ENCODE measurements at places on chromosomes 4 and X.

GRCh38 chr4:182189103-182189878 lies 53.9 kb upstream of the TENM3 start:
- no peak for DNase-seq

- DNase-seq = no peak
Observed at GRCh38 chr4:109419679-109420078, 13.9 kb upstream of the SEC24B start.

DNA sequence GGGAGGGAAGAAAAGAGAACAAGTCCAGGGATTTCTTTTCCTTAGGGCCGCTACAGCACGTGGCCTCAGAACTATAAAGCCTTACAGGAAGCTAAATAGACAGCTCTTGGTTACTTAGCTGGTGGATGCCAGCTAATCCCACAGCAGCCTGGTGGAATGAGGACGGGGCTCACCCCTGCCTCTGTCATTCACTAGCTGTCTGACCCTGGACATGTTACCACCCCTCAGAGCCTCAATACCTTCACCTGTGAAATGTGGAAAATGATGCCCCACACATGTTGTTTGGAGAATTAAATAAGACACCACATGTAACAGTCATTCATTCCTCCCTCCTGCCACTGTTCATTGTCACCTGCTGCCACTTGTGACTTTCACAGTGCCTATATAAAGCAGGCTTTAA lies 15.7 kb downstream of the CCKAR start:
- no peak for DNase-seq

- DNase-seq = no peak
Observed at GRCh38 chr4:59650861-59651260, 1549.3 kb upstream of the ADGRL3 start.

GRCh38 chr4:168917138-168917779 lies 92.8 kb downstream of the CBR4 start:
- DNase-seq = no peak

GRCh38 chrX:3526731-3527130 lies 180.3 kb upstream of the MXRA5 start:
- no peak for DNase-seq

- DNase-seq = no peak
Observed at GRCh38 chr4:174528226-174528625, 5.9 kb upstream of the HPGD start.

DNA sequence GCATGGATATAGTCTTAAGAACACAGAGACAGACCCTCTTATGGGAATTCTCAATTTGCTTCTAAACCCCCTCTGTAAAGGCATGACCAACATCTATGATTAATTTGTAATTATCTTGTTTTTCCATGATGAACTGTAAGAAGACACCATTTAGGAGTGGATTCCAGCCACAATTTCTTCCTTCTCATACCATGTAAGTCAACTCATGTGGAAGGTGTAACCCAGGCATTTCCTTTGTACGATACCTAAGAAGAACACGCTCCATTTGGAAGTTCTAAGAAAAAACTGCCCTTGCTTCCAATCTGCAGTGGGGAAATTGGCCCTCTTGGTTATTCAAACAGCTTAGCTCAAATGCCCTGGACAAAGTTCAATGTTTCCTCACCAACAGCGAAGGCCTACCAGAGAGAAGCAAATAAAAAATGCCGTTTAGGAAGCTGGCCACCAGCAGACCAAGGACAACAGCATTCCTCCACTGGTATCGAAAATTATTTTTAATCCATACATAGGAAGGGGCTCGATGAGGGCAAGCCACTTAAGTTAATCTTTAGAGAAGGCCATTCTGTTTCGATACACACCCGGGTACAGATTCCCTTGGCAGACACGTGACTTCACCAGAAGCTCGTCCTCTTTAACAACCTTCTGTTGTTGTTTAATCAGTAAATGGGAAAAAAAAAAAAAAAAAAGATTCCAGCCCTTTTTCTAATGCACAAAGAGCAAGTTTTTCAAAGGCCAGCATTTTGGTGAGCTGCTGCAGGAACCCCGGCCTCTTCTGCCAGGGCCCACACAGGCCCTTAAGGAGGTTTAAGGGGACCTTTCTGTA lies 2.6 kb downstream of the DHRSX start:
- no peak for DNase-seq

DNA sequence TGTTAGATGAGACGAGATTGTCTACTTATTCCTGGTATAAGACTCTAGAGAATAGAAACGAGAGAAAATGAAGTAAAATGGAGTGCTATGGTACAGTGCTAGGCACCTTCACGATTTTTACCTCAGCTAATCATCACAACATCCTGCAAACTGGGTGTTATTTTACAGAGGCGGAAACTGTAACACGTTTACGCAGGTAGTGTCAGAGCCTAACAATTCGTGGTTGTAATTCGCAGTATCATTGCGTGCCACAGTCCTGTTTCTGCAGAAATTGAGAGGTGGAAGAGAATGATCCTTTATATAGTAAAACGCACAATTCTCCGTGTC lies 383 bp upstream of the TBC1D19 start:
- DNase-seq = no peak

DNA sequence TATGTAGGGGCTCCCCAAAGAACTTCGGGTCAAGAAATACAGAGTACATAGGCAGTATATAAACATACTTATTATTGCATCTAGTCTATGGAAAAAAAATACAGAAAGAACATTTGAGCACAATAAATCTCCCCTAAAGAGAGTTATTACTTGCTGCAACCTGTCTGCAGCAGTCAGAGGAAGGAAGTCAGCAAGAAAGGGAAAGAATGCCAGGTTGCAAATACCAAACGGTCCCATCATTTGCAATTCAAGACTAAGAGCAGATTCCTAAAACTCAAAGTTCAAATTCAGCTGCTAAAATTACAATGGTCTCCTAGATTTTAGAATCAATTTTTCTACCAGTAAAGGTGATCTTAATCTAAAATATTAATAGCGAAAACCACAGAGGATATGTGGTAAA lies 236.2 kb upstream of the NUDT6 start:
- DNase-seq = no peak

GRCh38 chr4:177204126-177204525 lies 105.5 kb upstream of the NEIL3 start:
- DNase-seq = no peak

DNA sequence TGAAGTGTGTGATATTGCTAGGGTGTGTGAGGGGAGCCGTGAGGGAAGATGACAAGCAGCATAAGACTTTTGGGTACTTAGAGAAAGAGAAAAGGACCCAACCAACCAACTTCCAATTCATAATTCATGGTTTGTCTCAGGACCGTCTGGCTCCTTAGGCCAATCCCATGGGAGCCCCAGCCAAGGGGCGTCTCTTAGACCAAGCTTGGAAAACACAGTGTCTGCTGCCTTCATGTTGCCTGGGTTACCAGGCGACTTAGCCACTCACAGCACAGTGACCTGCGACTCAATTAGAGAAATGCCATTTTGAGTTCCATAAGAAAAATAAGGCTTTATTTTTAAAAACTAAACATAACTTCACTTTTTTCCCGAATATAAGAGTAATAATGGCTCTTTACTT lies 32.7 kb downstream of the BST1 start:
- no peak for DNase-seq

DNA sequence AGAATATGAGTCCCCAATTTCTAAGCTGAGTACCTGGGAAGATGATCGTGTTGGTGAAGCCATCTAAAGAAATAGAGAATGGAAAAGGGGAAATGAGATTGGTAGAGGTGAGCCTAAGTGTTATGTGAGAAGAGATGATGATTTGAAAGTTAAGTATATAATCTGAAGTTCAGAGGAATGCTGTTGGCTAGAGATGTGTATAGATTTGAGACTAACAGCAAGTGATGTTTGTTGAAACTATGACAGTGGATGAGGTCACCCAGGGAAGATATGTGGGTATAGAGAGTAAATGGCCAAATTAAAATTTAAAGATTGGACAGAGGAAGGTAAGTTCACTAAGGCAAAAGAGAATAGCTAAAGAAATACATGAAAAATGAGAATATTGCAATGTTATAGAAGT lies 324.2 kb downstream of the MAPK10 start:
- no peak for DNase-seq

DNA sequence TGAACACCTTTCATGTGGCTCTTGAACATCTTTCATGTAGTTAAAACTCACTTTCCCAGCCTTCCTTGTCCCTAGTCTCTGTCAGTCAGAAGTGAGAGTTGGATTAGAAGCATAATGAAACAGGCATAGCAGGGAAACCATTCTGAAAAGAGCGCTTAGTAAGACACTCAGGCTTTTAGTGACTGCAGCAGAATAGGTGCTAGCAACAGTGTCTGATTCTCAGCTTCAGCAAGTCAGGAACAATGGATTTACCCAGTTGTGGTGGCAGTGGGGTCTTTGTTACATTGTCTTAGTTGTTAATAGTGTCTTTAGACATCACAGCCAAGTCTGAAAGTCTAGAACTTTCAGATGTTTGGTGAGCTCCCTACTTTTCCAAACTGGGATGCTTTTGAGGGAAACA lies 177.1 kb upstream of the PCDH7 start:
- no peak for DNase-seq

GRCh38 chr4:54657185-54657550 lies 589 bp upstream of the KIT start:
- DNase-seq = no peak

DNA sequence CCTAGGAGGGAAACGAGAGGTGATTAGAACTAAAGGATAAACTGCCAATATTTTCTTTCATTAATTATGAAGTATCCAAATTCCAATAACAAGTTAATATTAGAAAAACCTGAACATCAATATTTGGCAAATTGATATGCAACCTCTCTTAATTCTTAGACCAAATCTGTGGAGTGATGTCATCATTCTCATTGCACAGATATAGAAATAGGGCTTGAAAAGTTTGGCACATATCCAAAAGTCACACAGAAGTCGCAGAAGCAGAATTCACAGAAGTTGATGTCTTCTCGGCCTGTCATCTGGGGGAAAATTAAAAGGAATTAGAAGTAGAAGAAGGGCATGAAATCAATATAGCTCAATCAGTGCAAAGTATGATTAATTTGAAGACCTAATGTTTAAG lies 36.9 kb downstream of the ENPEP start:
- DNase-seq = no peak

GRCh38 chr4:152523731-152524130 lies 12.2 kb downstream of the FBXW7 start:
- no peak for DNase-seq

- DNase-seq = no peak
Observed at GRCh38 chr4:67635331-67635730, 65.6 kb downstream of the UBA6 start.

GRCh38 chr4:86563416-86563815 lies 30.7 kb upstream of the PTPN13 start:
- DNase-seq = no peak

- no peak for DNase-seq
Observed at GRCh38 chrX:154325541-154325940, 29.9 kb downstream of the TKTL1 start.

GRCh38 chrX:19578956-19579355 lies 63.6 kb upstream of the MAP3K15 start:
- no peak for DNase-seq

- no peak for DNase-seq
Observed at GRCh38 chrX:133745349-133745748, 240.0 kb downstream of the GPC3 start.

- no peak for DNase-seq
Observed at GRCh38 chr4:28254003-28254402, 1393.4 kb downstream of the STIM2 start.

DNA sequence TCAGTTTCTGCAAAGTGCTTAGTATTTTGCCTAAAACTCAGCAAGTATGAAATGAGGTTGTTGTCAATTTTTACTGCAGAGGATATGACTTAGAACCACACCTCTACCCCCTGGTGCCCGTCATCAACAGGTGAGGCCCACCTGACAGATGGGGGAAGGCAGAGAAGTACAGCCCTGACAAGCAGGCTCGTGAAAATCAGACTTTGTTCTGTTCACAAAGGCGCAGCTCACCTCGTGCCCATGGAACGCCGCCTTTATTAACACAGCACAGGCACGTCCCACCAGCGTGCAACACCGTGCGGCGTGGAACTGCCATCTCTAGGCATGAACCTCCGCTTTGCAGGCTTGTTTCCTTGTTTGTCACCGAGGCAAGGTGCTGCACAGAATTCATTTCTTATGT lies 13.3 kb downstream of the CYP4V2 start:
- DNase-seq = no peak

DNA sequence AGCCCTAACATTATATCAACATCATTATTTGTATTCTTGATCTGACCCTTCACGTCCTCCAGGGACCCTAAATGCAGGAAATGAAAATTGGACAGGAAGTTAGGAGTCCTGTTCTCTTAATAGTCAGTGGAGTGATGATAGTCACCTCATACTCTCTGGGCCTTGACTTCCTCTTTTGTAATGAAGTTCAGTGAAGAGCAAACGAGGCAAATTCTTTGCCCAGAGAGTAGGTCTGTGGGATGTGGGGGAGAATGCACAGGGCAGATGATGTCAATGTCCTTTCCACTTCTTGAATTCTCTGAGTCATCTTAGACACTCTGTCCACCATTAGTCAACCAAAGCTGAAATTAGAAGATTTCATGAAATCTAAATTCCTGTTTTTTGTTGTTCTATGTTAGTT lies 17.1 kb upstream of the GPRIN3 start:
- DNase-seq = peak; percentile 51

GRCh38 chr4:11480683-11481082 lies 52.0 kb upstream of the HS3ST1 start:
- peak; percentile 89 for DNase-seq

DNA sequence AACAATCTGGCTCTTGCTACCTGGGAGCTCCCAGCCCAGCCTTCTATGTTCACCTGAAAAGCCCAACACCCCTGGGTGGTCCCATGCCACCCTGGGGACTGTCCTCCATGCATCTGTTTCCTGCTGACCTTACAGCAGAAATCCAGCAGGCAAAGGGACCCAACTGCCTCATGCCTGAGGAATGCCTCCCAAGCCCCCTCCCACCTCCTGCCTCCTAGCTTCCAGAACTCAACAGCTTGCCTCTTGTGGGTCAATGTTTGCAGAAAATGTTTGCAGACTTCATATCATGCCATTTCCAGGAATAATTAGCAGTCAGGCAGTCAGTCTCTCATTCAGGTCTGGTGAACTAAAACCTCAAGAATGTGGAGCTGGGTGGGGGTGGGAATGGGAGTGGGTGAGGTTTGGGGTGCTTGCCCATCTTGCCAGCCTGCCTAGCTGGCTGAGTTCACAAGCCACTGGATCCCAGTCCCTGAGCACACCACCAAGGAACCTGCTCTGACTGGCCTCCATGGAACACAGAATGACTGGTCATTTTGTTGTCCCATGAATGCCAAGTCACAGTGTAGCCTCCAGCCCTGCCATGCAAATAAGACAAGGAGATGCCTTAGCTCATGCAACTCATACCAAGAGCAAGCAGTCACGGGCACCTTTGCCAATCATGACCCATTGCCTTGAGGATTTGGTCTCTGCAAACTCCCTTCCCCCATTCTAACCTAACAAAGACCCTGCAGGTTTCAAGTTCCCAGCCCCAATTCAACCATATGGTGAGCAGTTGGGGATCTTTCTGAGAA lies 12.1 kb upstream of the PLAC1 start:
- no peak for DNase-seq

DNA sequence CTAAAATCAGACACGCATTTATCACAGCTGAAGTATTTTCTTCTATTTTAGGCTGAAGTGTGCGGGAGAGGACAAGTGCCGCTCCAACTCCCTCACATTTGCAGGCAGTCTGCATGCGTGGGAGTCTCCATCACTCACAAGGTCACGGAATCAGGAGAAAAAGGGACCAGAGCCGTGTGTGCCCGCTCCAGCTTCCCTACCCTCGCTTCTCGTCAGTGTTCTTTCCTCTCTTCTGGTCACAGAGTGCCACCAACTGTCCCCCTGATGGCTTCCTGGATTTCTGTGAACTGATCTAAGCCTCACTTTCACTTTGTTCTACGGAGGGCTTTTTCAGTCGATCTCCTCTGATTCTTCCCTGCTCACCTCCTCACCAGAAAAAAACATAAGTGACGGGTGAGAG lies 407.4 kb upstream of the AADAT start:
- DNase-seq = peak; percentile 42

- no peak for DNase-seq
Observed at GRCh38 chr4:188551156-188551555, 411.9 kb downstream of the TRIML1 start.
